ENCODE measurements at places on chromosomes 16 and 17. TPM values are rescaled to one million over a fixed set of nuclear protein-coding genes. Genes with fewer than 3 reads are reported as not detected.

RECQL5 gene
- 7.1 TPM for total RNA-seq

CD79B gene
- total RNA-seq = 1.1 TPM

SOX15 gene
- total RNA-seq = 0.06 TPM

ZC3H7A gene
- total RNA-seq = 101 TPM

CPPED1 gene
- 29.8 TPM for total RNA-seq

WNT9B gene
- not detected for total RNA-seq

CDH13 gene
- 78.2 TPM for total RNA-seq

MYO15B gene
- total RNA-seq = 6.0 TPM

SLC38A8 gene
- total RNA-seq = not detected

USP6 gene
- not detected for total RNA-seq

TNFRSF17 gene
- not detected for total RNA-seq

KRTAP16-1 gene
- not detected for total RNA-seq

Data from bladder microvascular endothelial cell (primary cell).